ENCODE measurements at places on chromosomes 1 and 21. TPM values are rescaled to one million over a fixed set of nuclear protein-coding genes. Genes with fewer than 3 reads are reported as not detected.

The TFF3 gene
- not detected for polyA plus RNA-seq

The RNF186 gene
- not detected for polyA plus RNA-seq

The C1orf74 gene
- 0.35 TPM for polyA plus RNA-seq

The PEAR1 gene
- not detected for polyA plus RNA-seq

GRCh38 chr1:56024155-56024554 lies 555.2 kb downstream of the PLPP3 start:
- DNase-seq: no peak

DNA sequence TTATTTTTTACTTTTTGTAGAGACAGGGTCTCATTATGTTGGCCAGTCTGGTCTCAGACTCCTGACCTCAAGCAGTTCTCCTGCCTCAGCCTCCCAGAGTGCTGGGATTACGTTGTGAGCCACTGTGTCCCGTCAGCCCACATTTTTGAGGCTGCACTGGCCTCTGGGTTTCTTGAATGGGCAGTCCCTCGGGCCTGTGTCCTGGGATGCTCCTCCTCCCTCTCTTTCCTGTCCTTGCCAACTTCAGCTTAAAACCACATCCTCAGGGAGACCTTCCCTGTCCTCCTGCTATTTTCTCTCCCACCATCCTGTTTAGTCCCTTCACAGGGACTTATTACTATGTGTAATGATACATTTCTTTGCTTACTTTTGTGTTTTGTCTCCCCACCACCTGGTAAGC lies 31.4 kb upstream of the LYST start:
- no peak for DNase-seq

DNA sequence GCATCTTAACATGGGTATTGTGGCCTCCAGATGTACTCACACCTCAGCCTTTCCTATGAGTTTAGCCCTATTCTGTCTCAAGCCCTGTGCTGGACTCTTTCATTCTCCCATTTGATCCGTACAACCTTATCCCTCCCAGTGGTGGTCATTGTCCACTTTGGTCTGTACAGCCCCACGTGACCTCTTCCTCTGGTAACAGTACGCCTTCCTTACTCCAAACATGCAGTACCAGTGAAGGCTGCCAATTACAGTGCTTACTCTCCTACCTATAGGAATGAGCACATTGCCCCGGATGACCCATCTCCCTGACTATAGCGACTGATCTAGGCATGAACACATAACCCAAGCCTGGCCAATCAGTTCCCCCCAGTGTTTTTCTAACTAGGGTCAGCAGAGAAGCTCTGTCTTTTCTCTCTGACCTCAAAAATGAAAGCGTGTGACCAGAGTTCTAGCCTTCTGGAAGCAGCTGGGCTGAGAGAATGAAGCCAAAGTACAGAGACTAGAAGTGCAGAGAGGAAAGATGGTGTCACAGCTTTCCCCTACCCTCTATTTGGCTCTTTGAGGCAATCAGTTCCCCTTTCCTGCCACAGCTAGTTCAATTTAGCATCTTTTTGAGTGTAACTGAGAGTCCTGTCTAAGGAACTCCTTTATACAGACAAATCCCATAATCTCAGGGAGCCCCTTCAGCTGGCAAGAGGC lies 9.9 kb upstream of the QSOX1 start:
- DNase-seq: no peak

DNA sequence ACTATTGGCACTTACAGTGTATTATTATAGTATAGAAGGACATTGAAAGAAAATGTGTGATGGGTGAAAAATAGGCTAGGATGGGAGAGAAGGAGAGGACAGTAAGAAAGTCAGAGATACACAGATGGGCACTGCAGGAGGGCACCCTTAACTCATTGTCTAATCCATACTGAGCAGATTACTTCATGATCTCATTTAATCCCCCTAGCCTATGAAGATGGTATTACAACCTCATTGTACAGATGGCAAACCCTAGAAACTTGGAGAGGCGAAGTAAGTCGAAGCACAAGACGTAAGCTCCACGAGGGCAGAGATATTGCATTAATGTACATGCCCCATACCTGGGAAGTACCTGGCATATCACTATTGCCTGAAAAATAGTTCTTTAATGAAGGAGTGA lies 346.9 kb upstream of the DAB1 start:
- no peak for DNase-seq

DNA sequence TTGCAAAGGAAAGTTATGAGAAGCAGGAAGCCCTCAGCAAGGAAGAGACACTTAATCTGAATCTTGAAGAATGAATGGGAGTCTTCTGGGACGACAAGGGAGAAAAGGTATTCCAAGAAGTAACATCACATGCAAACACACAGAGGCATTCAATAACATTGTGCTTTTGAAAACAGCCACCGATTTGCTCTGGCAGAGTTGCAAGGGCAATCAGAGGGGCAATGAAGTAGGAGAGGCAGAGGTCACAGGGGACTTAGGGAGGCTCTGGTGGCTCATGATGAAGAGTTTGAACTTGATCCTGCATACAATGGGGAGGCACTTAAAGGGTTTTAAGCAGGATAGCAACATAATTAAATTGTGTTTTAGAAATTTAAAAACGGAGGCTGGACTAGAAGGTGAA lies 107.7 kb downstream of the DDX20 start:
- DNase-seq: no peak

DNA sequence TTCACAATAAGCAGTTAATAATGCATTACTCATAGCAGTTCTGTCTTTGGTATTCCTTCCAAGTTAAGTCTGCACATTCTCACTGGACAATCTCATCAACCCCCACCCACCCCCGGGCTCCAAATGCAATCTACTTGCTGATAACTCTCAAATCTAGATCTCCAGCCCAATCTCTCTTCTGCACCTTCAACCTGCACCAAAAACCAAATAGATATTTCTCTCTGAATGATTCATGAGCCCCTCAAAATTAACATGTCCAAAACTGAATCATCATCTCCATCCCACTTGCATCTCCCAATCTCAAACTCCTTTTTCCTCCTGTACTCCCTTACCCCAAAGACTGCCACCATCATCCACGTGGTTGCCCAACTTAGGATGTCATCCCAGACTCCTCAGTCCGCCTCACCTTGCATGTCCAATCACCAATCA lies 2.7 kb downstream of the DOCK7 start:
- no peak for DNase-seq

- DNase-seq: no peak
Observed at GRCh38 chr1:35575416-35575958, 2.4 kb downstream of the TFAP2E start.

- no peak for DNase-seq
Observed at GRCh38 chr21:42799948-42800347, 79.4 kb downstream of the WDR4 start.

- DNase-seq: no peak
Observed at GRCh38 chr1:93036672-93037071, 42.4 kb upstream of the MTF2 start.

GRCh38 chr1:58739856-58740466 lies 40.1 kb upstream of the MYSM1 start:
- peak; percentile 43 for DNase-seq

- no peak for DNase-seq
Observed at GRCh38 chr1:209926045-209926444, 12.0 kb upstream of the SYT14 start.

- no peak for DNase-seq
Observed at GRCh38 chr21:29641635-29642550, 297.9 kb downstream of the GRIK1 start.
